ENCODE measurements at places on chromosomes 4 and X.

DNA sequence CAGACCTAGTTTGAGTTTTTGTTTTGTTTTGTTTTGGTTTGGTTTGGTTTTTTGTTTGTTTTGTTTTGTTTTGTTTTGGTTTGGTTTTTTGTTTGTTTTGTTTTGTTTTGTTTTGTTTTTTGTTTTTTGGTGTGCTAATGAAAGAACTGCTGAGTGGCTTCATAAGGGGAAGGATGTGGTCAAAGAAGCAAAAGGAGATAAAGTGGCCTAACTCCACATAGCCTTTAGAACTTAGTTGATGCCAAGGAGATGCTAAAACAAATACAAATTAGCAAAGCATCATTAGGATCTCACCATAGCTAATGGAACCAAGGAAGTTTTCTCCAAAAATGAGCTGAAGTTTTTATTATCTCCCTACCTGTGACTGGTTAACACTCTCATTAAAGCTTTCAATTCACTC lies 44.6 kb upstream of the TMEM164 start:
- DNase-seq = no peak

DNA sequence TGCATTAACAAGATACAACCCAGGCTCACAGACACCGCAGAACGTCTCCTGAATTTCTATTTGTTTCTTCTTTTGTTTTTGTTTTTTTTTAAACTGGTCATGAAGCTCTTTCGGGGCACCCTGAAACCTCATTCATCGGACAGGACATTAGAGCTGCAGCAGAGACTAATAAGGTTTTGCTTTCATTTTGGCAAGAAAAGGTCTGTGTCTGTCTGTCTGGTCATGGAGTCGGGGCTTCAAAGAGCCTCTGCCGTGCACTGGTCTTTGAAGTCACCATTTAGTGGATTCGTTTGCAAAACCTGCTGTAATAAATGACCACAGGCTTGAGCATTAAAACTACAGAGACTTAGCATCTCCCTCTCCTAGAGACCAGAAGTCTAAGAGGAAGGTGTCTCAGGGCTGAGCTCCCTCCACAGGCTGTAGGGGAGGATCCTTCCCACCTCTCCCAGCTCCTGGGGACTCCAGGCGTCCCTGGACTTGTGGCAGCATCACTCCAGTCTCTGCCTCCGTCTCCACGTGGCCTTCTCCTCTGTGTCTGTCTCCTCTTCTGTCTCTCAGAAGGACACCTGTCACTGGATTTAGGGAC lies 247.5 kb downstream of the CRLF2 start:
- DNase-seq = peak; percentile 40

GRCh38 chrX:14032406-14032805 lies 2.7 kb upstream of the GEMIN8 start:
- DNase-seq = no peak

DNA sequence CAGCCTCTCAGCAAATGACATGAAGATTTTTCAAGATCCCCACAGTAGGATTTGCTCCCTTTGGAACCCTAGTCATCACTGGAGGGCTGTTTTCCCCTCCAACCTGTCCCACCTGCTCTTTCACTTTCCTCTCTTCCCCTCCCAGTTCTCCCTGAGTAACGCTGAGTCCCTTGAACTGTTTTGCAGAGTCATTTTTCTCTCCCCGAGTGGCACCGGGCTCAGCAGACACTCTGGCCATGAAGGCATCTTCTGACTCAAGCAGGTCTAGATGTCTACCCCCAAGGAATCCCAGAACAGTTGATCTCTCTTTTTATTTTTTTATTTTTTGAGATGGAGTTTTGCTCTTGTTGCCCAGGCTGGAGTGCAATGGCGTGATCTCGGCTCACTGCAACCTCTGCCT lies 52.2 kb downstream of the HTRA3 start:
- DNase-seq = no peak

- DNase-seq = no peak
These were observed 11.3 kb downstream of the SLC38A5 start for GRCh38 chrX:48458711-48459110.

DNA sequence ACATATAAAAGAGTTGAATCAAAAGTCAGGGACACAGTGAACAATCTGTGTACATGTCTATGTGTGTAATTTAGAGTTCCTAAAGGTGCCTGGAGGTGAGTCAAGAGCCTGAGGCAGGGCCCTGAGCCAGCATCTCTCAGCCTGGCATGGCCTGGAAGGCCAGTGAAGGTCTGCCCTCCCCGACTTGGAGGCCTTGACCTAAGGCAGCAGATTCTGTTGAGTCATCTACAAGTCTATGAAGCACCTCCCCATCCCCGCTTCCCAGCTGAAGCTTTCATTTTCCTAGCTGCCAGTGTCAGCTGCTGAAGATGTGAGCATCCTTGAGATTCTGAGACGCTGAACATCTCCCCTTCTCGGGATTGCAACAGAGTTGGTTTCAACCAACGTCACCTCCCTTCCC lies 583.9 kb downstream of the BCOR start:
- DNase-seq = no peak

DNA sequence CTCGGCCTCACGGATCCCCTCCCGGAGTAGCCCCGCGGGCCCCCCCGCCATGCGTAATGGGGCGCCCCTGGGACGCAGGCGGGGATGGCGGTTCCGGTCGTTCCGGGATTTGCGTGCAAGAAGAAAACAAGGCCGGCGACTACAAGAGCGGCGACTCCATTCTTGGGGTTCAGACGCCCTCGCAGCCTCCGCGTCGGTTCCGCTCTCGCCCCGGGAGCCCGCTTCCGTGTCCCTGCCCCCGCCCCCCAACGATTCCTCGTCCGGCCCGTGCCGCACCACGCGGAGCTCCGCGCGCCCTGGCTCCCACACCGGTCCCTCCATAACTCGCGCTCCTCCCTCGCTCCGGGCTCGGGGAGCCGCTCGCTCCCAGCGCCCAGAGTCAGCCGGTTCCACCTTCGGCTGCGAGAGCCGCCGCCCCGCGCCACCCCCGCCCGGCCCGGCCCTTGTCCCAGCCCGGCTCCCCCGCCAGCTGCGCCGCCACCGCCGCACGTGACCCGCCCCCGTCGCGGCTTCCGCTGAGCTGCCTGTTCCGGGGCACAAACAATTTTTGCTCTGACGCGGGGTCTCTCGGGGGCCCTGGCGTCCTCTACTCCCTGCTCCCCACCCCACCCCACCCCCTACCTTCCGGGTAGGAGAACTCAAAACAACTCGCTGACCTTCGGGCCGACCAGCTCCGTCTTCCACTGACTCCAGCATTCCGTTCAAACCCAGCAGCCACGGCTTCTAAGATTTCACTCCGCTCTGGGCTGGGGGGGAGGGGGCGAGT lies 78.8 kb upstream of the BCOR start:
- peak; percentile 80 for DNase-seq
